Effector memory CD8-positive, alpha-beta T cell (primary cell): ENCODE measurements at places on chromosomes 3 and 15.
A peak's percentile ranks its signal among the peaks of the same experiment; 100 is the strongest.

GRCh38 chr3:17039594-17039993 is 154.8 kb downstream of the PLCL2 start:
- H3K27ac ChIP-seq, result peak overlapping the region; percentile 27
- DNase-seq, result no peak
- peaks cover 21% of the 10 kb centered on the region for H3K36me3 ChIP-seq
- no peaks in the 10 kb centered on the region for H3K27me3 ChIP-seq
- peaks cover 45% of the 10 kb centered on the region for H3K4me1 ChIP-seq

GRCh38 chr3:16243706-16244490 is 20.8 kb downstream of the DPH3 start:
- no peaks in the 10 kb centered on the region for H3K36me3 ChIP-seq
- H3K4me1 ChIP-seq, result peaks cover 7% of the 10 kb centered on the region
- no peak overlapping the region for H3K27ac ChIP-seq
- no peaks in the 10 kb centered on the region for H3K27me3 ChIP-seq

GRCh38 chr3:14505803-14506500 is 34.2 kb downstream of the GRIP2 start:
- H3K36me3 ChIP-seq, result no peaks in the 10 kb centered on the region
- peaks cover 8% of the 10 kb centered on the region for H3K4me1 ChIP-seq
- peaks cover 6% of the 10 kb centered on the region for H3K27me3 ChIP-seq
- DNase-seq, result no peak
- no peak overlapping the region for H3K27ac ChIP-seq

GRCh38 chr15:57363661-57364060 is 12.6 kb upstream of the CGNL1 start:
- H3K4me3 ChIP-seq, result no peak overlapping the region
- H3K36me3 ChIP-seq, result peaks cover 2% of the 10 kb centered on the region
- no peak overlapping the region for H3K27ac ChIP-seq
- H3K27me3 ChIP-seq, result no peaks in the 10 kb centered on the region
- DNase-seq, result no peak

GRCh38 chr15:41438206-41438605 is 21.3 kb downstream of the RTF1 start:
- DNase-seq, result no peak
- H3K36me3 ChIP-seq, result peaks cover 51% of the 10 kb centered on the region
- no peaks in the 10 kb centered on the region for H3K27me3 ChIP-seq

- no peak for DNase-seq
- no peaks in the 10 kb centered on the region for H3K4me1 ChIP-seq
- H3K36me3 ChIP-seq, result no peaks in the 10 kb centered on the region
- no peak overlapping the region for H3K4me3 ChIP-seq
- no peak overlapping the region for H3K27ac ChIP-seq
Observed at GRCh38 chr3:171835116-171835515, 8.0 kb upstream of the TMEM212 start.

DNA sequence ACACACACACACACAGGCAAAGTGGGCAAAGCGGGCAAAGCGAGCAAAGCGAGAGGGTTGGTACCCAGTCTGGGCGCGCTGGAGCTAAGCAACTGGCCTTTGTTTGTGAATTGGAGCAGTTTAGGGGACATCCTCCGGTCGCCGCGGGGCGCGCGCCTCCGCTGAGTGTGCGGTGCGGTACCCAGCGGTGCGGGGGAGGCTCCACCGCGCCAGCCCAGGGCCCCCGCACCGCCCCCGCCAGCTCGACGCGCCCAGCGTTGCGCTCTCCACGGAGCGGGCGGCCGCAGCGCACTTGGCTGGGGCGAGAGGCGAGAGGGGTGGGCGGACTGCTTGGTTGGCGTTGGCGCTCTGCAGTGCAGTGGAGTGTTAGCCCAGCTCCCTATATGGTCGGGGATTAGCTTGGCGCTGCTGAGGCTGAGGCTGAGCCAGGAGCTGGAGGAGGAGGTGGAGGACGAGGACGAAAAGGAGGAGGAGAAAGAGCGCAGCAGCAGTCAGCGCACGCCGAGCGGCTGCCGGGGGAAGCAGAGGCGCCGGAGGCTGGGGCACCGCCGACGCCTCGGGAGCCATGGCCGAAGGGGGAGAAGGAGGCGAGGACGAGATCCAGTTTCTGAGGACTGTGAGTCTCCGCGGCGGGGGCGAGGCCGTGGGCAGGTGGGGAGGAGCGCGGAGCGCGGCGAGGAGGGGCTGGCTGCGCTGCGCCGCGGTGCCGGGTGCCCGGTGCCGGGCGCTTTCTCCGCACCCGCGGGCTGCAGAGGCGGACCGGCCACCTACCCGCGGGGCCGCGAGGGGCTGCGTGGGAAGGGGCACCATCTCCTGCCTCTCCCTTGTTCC is at the start of gene RYR3:
Gene RYR3, plus strand, starts transcription at position 487 of the 831 bp plus-strand sequence. Its CDS starts 79 bp downstream, at position 566.
- no peaks in the 10 kb centered on the region for H3K4me1 ChIP-seq
- no peak for DNase-seq
- no peaks in the 10 kb centered on the region for H3K36me3 ChIP-seq
- H3K27ac ChIP-seq, result no peak within 1 kb of the TSS
- H3K4me3 ChIP-seq, result no peak within 1 kb of the TSS

GRCh38 chr3:168990134-168990533 is 673.4 kb downstream of the MECOM start:
- DNase-seq, result no peak
- no peak overlapping the region for H3K4me3 ChIP-seq
- no peaks in the 10 kb centered on the region for H3K36me3 ChIP-seq
- no peak overlapping the region for H3K27ac ChIP-seq

DNA sequence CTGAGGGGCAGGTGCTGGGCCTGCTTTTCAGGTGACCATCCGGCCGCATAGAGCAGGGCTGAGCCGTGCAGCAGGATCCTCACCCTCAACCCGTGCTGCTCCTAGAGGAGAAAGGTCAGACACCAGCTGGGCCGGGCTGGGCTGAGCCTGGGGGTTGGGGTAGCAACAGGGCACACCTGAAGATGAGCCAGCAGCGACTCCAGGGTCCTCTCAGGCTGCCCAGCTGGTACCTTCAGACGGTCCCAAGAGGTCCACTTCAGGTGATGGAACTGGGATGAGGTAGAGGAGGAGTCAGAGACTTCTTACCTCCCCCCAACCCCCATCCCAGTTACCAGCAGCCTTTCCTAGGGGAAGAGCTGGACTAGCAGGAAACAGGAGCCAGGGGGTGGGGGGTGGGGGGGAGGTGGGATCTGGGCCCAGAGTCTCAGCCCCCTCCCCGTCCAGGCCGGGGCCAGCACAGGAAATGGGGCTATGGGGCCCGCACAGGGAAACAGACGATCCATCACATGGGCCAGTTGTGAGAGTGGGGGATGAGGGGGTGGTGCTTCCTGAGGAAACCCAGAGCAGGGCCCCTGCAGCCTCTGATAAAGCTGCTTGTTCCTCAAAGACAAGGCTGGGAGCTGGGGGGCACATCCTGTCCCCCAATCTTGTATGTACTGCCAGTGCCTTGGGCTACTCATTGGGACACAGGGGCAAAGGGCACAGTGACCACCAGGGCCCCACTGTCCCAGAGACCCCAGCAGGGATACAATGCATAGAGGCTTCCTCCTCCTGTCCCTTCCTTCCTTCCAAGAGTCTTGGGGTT is 3.0 kb downstream of the INKA1 start:
- H3K4me3 ChIP-seq, result no peak overlapping the region
- H3K27me3 ChIP-seq, result no peaks in the 10 kb centered on the region
- H3K36me3 ChIP-seq, result peaks cover 3% of the 10 kb centered on the region
- peak overlapping the region; percentile 91 for H3K27ac ChIP-seq
- H3K4me1 ChIP-seq, result peaks cover 28% of the 10 kb centered on the region

- peak overlapping the region; percentile 82 for H3K4me3 ChIP-seq
- peaks cover 22% of the 10 kb centered on the region for H3K4me1 ChIP-seq
- H3K36me3 ChIP-seq, result peaks cover 3% of the 10 kb centered on the region
- DNase-seq, result no peak
Observed at GRCh38 chr3:49804141-49805041, 1.3 kb downstream of the INKA1 start.

DNA sequence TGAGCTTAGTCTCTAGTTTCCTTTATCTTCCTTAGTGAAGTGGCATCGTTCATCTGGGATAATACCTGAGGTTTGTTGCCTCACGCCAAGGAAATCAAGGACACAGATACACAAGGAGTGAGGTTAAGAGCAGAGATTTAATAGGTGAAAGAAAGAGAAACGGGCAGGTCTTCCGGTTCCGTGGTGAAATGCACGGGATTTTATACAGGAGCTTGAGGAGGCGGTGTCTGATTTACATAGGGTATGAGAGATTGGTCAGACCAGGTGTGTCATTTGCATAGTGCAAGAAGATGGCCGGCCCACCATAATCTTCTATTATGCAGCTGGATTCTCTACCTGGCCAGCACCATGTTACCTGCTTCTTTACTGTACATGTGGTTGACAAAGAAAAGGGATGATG is 17.2 kb downstream of the ARRDC4 start:
- no peak overlapping the region for H3K27ac ChIP-seq
- no peaks in the 10 kb centered on the region for H3K36me3 ChIP-seq
- no peaks in the 10 kb centered on the region for H3K4me1 ChIP-seq
- no peaks in the 10 kb centered on the region for H3K27me3 ChIP-seq
- H3K4me3 ChIP-seq, result no peak overlapping the region

DNA sequence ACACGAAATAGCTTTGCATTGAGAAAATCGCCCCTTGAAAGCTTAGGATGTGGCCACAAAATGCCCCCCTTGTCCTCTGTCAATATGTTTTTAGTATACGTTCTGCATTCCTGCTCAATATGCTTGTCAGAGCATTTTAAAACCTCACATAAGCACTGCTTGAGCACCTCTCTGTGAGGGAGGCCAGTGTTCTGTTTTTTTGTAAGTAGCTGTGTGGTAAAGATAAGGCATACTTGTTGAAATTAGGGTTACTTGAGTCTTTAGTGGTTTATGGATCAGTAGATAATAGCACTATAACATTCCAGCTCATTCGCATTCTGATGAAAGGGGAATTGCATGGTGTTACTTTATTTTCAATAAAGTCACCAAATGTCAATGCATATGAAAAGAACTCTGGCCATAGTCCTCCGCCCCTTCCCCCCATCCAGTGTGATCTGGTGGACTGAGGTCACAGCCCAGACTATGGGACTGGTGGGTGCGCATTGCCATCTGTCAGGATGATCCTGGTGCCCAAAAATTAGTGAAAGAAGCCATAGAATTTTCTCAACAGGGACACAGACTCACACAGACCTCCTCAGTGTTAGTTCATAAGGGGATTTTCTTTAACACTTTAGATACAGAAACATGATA is 33.1 kb downstream of the IL1RAP start:
- peaks cover 1% of the 10 kb centered on the region for H3K4me1 ChIP-seq
- DNase-seq, result no peak
- H3K36me3 ChIP-seq, result peaks cover 4% of the 10 kb centered on the region
- no peak overlapping the region for H3K4me3 ChIP-seq

DNA sequence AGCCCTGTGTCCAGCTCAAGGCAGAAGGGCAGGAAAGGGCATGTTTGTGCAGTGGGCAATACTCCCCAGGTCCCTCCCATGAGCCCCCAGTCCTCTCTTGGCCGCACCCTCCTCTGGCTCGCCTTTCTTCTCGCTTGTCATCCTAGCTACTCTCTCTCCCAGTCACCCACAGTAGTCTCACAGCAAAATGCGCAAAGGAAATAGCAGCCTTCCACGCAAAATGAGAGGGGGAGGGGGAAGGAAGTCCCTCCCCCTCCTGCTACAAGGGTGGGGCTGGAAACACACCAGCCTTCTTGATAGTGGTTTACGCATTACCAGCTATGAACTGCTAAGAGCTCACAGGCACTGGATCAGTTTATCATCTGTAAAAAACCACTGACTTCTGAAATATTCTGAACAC is 83.8 kb downstream of the GADL1 start:
- no peaks in the 10 kb centered on the region for H3K36me3 ChIP-seq
- H3K27ac ChIP-seq, result no peak overlapping the region

GRCh38 chr3:49669352-49669751 is 4.8 kb upstream of the APEH start:
- DNase-seq, result no peak
- H3K4me1 ChIP-seq, result peaks cover 4% of the 10 kb centered on the region
- H3K27me3 ChIP-seq, result peaks cover 46% of the 10 kb centered on the region
- no peak overlapping the region for H3K4me3 ChIP-seq

- DNase-seq, result no peak
- H3K4me1 ChIP-seq, result no peaks in the 10 kb centered on the region
- H3K27me3 ChIP-seq, result peaks cover 37% of the 10 kb centered on the region
- no peaks in the 10 kb centered on the region for H3K36me3 ChIP-seq
- no peak overlapping the region for H3K27ac ChIP-seq
Observed at GRCh38 chr3:125165189-125165947, 47.2 kb downstream of the SLC12A8 start.

DNA sequence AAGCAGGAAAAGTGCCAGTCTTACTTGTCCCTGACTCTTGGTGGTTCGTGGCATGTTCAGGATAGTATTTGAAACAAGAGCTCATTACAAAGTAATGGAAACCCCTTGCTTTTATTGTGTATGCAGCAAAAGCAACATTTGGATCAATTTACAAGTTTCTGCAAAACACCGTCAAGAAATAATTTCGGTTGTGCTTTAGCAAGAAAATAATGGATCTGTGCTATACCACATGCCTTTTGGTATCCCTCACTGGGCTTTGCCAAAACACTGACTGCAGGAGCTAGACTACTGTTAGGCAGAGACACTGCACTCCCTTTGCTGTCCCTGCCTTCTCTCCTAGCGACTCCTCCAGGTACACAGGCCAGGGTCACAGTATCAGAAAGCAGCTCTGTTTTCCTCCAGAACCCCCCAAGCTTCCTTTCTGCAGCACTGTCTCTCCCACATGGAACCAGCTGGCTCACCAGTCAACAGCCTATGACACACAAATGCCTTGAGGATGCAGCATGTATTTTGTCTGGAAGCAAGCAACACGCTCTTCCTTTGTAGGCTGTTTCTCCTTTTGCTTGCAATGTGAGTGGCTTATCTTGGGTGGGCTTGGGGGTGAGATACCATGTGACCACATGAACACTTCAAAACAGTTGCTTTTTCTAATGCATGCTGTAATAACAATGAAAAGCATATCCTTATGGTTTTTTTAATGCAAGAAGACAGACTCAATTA is 111.4 kb downstream of the PGPEP1L start:
- no peak for DNase-seq
- H3K36me3 ChIP-seq, result peaks cover 8% of the 10 kb centered on the region
- no peak overlapping the region for H3K4me3 ChIP-seq
- no peaks in the 10 kb centered on the region for H3K4me1 ChIP-seq
- no peaks in the 10 kb centered on the region for H3K27me3 ChIP-seq

- no peak for DNase-seq
- no peak overlapping the region for H3K27ac ChIP-seq
- no peaks in the 10 kb centered on the region for H3K36me3 ChIP-seq
- no peak overlapping the region for H3K4me3 ChIP-seq
Observed at GRCh38 chr3:76131396-76132153, 346.2 kb upstream of the ZNF717 start.
